ENCODE measurements at places on chromosomes 1 and 21.

DNA sequence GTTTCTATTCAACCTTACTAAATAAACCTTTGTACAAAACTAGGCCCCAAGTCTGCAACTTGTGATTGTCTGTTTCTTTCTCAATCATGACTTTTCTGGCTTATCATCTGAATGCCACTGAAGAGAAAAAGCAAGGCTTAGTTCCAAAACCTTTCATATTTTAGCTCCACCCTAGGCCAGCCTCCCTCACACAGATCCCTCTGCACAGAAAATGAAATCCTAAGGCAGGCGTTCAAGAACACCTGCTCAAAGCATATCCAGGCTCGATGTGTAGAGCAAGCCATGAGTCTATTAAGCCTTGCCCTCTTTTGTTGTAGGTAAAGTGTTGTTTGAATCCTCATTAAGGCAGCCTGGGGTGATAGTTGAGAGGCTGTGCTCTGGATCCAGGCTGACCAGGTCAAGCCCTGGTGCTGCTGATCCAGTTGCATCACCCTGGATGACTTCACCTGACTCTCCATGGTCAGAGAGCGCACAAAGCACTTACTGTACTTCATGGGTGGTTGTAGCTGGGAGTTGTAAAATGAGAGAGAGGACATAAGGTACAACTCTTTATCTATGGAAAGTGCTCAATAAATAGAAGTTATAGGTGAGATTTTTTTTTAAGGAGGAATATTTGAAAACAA lies 39.0 kb downstream of the FYB2 start:
- no peak for DNase-seq

GRCh38 chr1:227934476-227935313 lies 13.0 kb downstream of the WNT9A start:
- no peak for DNase-seq

DNA sequence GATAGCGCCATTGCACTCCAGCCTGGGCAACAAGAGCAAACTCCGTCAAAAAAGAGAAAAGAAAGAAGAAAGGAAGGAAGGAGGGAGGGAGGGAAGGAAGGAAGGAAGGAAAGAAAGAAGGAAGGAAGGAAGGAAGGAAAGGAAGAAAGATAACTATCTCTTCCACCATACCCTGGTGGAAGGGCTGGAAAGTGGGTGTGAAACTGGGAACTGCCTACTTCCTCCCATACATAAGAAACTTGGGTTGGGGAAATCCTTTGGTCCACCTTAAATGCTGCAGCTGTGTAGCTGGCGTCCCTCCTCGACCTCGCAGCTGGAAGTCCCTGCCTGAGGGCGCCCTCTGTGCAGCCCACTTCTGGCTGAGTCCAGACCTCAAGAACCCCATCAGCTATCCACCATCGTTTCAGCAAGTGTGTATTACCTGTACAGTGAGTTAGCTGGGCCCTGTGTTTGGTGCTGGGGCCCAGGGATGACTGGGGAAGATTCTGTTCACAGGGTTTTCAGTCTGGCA lies 4.6 kb upstream of the FAM167B start:
- no peak for DNase-seq

- peak; percentile 7 for DNase-seq
These were observed 53.6 kb downstream of the IRF2BP2 start for GRCh38 chr1:234556245-234556943.

DNA sequence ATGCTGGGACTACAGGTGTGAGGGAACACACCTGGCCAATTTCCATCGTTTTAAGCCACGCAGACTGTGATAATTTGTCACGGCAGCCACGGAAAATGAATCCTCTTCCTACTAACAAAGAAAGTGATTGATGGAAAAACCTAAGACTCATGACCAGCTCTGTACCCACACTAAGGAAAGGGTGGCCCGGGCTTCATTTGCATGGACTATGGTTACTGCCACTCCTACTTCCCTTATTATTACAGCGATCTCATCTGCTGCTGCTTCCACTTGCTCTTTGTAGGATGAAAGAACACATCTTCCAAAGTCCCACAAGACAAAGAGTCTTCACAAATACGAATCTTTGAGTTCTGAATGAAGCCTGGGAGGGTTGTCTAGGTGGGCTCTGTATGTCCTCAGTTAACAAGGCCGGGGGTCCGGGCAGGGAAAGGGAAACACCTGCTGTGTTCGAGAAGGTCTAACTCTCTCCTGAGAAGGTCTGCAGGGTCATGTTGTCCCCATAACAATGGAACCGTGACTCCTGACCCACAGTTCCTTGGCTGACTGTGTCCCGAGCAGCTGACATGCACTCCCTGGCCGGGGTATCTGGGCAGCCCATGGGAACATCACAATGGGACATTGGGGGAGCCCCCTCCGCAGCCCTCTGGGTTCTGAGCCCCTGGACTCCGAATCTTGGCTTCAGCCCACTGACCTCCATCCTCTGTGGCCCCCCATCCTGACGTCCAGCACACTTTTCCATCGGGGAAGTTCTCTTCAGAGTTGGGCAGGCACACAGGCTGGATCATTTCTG lies 13.3 kb upstream of the TFF1 start:
- DNase-seq: no peak

DNA sequence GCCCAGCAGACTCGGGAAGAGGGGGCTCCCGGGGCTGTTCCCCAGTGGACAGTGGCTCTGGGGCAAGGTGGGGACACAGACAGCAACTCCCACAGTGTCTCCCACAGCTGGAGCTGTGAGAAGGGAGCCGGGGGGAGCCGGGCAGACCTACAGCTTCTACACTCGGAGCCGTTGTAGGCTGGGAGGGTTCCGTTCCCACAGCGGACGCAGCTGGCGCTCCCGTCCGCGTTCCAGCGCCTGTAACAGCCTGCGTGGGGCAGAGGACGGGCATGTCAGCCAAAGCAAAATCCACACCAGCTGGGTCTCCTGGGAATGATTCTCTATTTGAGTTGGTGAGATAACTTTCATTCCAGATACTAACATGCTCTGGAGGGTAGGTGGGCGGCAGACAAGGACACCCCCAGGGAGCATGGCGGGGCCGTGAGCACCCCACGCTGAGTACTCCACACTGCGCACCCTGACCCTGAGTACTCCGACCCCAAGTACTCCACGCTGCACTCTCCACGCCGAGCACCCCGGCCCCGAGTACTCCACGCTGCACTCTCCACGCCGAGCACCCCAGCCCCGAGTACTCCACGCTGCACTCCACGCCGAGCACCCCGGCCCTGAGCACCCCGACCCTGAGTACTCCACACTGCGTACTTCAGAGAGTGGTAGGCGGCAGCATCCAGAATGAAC lies 13.4 kb upstream of the RNF223 start:
- DNase-seq: no peak

DNA sequence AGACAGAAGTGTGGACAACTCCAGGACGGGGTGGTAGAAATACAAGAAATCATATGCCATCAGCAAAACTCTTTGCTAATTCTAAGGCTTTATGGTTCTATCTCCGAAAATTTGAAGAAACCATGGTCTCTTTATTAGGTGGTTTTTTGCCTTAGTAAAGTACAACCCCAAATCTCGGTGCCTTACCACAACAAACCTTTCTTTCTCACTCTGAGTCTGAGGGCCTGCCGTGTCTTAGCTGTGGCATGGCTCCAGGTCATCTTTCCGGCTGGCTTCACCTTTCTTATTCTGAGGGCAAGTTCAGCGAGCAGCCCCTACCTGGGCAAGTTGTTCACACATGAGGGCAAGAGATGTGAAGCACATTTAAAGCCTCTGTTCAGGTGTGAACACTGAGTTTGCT lies 280.6 kb downstream of the TTLL7 start:
- no peak for DNase-seq

GRCh38 chr1:52629667-52630066 lies 3.3 kb upstream of the SHISAL2A start:
- no peak for DNase-seq

GRCh38 chr1:117335376-117336086 lies 31.7 kb upstream of the MAN1A2 start:
- DNase-seq: no peak

DNA sequence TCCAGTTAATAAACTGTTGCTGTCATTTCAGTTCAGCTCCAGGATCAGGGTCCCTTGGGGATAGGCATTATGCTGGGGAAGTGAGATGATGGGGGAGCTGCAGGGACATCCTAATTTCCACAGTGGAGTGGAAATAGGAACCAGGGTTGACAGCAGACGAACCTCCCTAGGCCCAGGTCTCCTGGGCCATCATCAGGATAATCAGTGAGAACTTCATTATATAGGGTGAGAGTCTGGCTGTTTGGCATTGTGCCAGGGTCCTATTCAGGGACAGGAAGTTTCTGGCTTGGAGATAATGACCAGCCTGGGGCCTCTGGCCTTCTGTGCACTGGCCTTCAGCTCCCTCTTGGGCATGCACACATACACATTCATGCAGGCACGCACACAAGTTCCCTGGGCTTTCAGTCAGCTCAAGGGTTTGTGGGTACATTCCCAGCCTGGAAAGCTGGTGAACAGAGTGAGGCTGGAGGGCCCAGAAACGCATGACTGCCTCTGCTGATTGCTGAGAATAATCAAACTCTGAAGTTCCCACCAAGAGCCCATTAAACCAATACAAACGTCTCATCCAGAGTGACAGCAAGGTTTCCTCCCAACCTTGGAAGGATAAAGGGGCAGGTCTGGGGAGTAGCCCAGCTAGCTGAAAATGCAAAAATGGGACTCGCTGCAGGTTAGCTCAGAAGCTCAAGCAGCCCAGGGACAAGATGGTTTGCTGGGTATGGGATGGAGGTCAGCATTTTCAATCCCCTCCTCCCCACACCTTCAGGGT lies 13.9 kb upstream of the LRIG2 start:
- DNase-seq: no peak
